T-helper 1 cell (primary cell): ENCODE measurements at places on chromosomes 1 and 21.

DNA sequence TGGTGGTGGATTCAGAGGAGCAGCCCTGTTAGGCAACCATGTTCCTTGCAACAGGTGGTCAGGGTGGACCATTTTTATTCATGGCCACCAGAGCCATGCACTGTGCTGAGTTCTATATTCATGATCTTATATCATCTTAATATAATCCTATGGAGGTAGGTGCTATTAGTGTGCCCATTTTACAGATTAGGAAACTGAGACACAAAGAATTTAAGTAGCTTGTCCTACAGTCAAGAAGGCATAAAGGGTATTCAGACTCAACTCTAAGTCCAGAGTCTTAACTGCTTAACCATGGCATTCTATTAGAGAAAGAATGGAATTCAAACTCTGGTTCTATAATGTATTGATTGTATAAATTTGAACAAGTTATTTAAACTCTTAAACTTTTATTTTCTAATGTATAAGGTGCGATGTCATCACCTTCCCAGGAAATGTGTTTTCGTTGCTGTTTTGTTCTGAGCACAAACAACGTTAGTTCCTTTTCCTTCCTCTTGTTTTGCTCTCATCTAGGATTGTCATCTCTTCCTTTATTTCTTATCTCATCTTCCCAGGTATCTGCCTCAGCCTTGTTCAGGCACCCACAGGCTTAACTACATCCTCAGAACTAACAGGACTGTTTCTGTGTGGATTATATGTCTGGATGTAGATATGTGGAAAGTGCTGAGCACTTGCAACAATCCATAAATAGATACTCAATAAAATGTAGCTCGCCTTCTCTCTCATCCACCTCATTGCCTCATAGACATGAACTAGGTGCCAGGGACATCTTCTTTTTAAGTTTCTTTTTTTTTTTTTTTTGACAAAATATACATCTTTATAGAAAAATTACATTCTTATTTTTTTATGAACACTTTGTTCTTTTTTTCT is 207.1 kb downstream of the NFIA start:
- DNase-seq: no peak

DNA sequence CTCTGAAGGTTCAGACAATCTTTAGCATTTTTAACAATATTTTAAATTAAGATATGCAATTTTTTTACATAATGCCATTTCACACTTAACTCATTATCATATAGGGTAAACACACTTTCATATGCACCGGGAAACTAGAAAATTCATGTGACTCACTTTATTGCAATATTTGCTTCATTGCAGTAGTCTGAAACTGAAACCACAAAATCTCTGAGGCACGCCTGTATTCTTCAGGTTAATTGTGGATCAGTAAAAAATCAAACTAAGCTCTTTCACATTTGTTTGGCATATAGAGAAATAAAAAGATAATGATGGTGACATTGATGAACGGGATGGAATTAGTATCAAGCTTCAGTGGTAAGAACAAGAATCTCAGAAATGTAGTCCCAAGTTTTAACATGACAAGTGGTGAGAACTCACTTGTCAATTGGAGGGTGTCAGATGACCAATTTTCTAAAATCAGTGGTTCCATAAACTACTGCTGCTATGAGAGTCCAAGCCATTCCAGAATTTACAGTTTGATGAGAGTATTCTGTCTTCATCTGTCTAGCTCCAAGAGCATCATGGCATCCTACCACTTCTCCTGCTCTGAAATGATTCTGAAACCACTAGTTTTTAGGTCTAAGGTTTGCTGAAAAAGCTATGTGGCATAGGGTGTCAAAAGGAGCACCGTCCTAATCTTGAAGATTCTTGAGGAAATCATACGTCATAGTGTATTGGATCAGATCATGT is 281.0 kb downstream of the PTPRC start:
- no peak for DNase-seq

DNA sequence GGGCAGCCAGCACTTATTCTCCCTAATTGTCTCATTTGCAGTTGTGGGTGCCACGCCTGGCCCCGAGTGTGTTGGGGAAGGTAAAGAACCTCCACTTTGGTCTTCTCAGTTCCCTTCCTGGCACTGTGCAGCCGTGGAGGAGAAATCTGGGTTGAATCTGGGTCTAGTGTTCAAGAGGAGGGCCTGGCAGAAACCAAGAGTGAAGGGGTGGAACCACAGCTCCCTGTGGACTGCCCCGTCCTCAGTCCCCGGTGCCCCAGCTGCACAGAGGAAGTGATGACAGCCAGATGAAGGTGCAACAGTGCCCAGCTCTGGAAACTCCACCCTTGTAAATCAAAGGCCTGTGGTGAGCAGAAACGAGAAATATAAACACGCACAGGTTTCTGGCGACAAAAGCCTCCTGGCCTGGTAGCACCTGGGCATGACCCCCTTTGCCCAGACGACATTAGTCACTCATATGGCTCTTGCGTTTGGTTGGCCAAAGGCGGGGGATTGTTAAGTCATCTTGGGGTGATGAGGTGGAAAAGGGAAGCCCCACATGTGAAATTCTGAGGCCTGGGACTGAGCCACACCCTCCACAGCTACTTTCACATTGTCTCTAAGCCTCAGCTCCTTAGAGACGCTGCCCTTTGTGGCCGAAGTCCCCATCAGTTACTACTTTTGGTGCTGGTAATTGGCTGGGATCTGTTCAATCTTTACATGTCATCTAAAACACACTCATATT is 4.2 kb upstream of the ECE1 start:
- peak; percentile 83 for DNase-seq

DNA sequence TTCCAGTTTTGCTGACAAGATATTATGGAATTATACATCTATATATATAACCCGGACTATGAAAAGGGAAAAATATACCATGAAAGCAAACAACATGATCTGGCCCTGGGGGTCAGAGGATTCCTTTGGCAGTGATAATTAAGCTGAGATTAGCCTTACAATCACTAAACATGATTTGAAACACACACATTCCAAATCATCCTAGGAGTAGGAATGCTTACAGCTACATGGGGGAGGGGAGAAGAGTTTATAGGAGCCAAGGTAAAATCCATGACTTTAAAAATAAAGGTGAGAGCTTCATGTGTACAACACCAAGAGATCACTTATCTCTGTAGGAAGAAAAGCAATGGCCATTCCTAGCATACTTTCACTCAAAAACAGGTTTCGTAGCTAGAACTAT is 57.6 kb downstream of the AKT3 start:
- no peak for DNase-seq

DNA sequence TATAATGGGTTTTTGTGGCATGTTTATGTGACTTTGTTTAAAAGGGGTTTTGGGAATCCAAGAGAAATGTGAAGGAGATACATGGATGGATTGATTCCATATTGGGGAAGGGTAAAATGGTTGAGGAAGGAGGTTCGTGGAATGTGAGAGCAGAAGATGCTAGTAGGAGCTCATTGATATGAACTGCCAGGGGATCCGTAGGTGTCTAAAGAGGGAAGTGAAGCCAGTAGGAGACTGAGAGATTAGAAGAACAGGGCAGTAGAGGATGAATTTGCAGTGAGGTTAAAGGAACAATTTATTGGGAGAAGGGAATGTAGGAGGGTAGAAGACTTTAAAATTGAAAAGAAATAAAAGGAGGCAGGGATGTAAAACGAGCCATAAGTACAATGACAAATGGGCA is 252.6 kb downstream of the GPR52 start:
- no peak for DNase-seq

DNA sequence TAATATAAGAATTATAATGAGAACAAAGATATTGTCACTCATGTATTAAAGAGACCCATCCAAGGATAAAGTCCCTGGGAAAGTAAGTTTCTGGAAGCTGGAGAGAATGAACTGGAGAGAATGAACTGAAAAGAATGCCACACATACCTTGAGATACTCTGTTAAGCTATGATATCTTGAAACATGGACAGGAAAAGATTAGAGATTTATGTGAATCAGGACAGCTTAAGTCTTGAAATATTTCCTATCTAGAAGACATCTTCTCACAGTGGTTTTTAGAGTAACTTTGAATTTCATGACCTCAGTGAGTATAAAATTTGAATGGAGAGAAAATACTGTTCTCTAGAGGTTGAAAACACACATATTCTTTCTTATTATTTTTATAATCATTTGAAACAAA is 201.3 kb upstream of the HMCN1 start:
- no peak for DNase-seq

DNA sequence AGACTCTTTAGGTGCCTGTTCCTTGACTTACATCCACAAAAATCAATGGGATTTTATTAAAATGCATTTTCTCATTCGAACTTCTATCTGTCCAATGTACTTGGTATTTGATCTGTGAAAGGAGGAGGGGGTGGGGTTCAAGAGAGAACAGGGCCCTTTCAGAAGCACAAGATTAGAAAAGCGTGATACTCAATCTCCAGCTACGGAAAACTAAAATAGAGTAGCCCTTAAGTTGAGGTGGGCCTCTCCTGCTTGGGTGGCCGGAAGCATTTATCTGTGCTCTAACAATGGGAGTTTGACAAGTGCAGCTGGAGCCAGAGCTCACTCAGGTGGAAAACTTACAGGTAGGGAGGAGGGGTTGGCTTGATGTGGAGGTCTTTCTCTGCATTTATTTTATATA is 462 bp upstream of the RXRG start:
- DNase-seq: no peak
